ENCODE measurements at places on chromosomes 3 and 15.

- no peak for DNase-seq
These were observed 47.1 kb downstream of the TFG start for GRCh38 chr3:100756441-100756840.

DNA sequence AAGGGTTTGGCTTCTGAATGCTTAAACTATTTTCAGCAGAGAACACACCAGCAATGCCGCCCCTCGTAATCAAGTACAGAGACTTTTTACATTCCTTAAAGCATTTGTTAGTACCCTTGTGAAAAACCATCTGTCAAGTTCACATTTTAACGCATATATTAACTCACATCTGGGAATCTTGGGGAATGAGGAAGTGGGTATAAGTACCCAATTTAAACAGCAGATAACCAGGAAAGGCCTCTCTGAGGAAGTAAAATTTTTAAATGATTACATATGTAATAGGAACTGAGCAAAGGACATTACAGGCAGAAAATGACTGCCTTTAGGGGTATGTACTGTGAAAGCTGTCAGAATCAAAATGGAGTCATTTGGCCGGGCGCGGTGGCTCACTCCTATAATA, 12.8 kb upstream of the CFAP44 start:
- no peak for DNase-seq

- DNase-seq = no peak
These were observed 65.2 kb downstream of the FNDC3B start for GRCh38 chr3:172104471-172105072.

DNA sequence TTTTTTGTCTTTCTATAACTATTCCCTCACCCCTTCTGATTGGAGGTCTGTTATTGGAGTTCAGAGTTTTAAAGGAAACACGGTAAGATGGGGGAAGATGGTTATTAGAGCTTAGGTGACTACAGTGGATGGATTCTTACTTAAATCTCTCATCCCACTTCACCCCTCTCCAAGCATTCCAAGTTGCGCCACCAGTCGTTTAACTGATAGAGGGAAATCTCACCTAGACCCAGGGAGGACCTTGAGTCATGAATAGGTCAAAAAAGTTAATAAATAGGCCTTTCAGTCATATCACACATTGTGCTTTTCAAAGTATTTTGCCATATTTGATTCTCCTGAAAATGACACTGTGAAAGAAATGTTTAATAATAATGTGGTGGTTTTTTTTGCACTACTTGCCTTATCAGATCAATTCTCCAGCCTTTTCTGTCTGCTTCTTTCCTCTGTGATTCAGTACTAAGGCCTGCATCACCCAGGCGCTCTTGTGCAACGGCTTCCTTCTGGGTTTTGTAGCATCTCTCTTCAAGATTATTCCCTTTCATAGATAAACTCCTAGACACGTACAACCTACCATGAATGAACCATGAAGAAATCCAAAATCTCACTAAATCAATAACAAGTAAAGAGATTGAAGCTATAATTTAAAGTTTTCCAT, 100.4 kb upstream of the TGFBR2 start:
- DNase-seq = no peak

DNA sequence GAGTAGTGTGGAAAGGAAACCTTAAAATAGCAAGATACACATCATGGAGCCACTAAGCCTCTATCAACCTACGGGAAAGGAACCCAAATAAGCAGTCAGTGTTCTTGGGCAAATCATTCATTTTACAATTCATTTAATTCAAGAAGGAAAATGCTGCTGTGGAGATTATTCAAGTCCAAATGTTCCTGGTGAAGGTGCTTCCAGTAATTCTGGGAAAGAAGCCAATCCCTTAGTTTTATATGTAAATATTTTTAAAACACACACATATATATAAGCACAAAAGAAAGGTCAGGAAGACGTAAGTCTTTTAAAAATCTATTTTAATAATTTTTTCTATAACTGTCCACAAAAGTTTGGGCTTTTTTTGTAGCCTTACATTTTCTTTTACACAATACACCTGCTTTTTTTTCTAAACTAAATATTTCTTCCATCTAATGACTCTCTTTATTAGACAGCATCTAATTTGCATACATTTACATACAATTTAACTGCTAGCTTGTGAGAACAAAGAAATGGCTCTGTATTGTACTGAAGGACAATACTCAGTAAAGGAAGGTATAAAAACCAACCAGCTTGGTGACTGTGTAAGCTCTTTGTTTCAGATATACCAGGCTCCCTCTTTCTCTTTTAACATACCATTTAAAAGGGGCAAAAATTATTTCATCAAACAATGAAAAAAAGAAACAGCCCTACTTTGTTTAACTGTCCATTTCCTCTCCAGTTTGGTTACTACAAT, 269.5 kb downstream of the ZBTB20 start:
- no peak for DNase-seq

GRCh38 chr3:2158828-2159227, 60.2 kb downstream of the CNTN4 start:
- DNase-seq = no peak

DNA sequence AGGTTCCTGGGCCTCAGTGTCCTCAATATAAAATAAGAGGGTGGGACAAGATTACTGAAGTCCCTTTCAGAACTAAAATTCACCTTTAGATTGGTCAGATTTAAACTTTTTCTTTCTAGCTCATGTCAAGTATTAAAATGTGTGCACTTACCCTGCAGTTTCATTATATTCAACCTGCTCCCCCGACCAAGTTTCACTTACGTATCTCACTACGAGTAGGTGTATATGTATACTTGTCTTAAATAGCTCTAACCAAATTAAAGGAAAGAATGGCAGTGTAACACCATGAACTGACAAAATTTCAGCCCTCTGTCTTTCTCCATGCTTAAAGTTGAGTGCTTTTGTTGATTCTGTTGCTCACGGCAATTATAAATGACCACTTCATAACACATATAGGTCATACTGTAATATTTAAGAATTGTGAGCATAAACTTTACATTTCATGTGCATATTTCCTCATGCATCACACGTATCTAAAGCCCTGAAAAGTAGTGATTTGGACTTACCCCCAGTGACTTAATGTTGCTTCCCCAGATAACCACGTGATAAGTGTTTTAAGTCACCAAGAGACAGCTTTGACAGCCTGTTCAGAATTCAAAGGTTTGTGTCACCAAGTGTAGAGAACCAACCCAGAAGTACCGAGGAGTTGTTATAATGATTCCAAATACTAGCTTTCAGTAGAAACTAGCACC, 70.0 kb downstream of the PGPEP1L start:
- DNase-seq = no peak

DNA sequence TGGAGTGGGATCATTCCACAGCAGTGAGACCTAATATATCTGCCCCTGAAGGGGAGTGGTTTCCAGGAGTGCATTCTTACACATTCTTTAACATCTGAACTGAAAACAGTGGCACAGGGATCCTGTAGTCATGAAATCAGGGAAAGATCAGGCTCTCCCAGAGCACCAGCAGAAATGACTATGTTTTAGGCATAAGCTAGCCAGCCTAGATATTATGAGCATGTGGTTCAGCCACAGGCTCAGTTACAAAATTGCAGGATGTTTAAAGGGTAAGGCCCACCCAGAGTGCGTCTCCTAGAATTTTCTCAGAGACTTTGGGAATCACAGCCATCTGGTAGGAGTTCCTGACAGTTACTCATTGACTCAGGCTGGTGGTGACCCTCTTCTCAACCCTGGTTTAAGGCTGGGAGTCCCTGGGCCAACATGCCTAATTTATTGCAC, 20.9 kb downstream of the FSTL1 start:
- no peak for DNase-seq

GRCh38 chr3:192487033-192487432, 240.3 kb downstream of the FGF12 start:
- no peak for DNase-seq

DNA sequence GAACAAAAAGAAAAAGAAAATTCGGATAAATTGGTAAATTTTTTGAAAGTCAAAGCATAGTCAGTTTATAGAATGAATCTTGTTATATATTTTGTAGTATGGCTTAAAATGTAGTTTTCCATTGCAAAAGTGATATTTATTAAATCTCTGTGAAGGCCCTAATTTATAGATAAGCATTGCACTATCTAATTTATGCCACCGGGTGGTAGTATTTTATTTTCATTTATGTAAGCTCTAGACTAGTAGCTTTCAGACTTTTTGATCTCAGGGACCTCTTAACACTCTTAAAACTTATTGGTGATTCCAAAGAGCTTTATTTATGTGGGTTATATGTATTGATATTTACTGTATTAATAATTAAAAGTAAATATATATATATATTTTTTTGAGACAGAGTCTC, 133.9 kb upstream of the LRRFIP2 start:
- DNase-seq = no peak

DNA sequence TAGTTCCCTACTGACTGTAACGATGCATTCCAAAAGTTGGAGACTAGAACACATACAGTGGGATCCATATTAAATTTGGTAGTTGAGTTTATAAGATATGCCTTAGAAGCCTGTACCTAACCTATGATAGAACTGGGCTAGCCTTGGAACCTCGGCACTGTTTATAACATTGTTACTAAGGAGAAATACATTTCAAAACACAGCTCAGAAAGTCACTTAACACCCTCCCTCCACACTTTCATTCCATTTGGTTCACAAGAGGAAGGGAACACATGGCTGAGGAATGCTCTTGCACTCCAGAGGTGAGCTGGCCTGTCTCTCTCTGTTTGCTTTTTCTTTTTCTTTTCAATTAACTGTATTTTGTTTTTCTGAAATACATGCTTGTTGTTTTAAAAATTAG, 48.7 kb upstream of the TSC22D2 start:
- no peak for DNase-seq

DNA sequence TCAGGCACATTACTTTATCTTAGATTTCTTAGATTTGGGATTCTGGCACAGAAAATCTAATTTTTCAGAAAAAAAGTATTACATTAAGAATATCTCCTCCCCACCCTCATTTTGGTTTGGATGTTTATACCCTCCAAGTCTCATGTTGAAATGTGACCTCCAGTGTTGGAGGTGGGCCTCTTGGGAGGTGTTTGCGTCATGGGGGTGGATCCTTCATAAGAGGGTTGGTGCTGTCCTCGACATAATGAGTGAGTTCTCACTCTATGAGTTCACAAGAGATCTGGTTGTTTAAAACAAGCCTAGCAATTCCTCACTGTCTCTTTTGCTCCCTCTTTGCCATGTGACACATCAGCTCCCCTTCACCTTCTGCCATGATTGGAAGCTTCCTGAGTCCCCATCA, 45.6 kb upstream of the WWTR1 start:
- DNase-seq = no peak

DNA sequence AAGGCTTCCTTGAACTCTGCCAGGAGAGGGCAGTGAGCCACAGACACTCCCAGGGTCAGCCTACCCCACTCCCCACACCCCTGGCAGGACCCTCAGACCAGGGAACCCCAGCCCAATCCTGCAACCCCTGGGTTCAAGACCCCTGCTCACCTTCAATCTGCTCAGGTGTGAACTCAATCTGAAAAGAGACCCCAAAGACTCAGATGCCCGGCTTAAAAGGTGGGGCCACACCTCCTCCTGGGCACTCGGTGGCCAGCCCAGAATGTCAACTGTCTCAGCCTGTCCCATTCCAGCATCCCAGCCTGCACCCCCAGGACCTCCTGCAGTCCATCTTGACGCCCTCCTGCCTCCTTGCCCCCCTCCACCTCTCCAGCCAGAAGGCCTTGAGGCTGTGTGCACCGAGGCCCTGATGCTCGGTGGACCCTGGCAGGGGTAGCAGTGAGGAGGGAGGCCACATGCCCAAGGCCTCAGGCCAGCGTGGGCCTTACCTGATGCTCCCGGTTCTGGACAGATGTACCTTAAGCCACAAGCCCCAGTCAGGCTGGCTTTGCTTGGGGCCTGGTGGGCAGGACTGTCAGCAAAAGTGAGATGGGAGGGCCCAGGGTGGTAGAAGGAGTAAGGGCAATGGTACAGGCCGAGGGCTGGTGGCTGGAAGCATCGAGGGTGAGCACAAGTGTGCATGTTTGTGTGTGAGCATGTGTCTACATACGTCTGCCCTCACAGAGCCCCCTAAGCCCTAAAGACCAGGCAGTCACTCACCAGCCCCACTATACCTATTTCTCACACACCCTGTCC, 2.2 kb downstream of the MYL3 start:
- DNase-seq = no peak

- DNase-seq = no peak
These were observed 17.7 kb upstream of the GSK3B start for GRCh38 chr3:120111898-120112297.

DNA sequence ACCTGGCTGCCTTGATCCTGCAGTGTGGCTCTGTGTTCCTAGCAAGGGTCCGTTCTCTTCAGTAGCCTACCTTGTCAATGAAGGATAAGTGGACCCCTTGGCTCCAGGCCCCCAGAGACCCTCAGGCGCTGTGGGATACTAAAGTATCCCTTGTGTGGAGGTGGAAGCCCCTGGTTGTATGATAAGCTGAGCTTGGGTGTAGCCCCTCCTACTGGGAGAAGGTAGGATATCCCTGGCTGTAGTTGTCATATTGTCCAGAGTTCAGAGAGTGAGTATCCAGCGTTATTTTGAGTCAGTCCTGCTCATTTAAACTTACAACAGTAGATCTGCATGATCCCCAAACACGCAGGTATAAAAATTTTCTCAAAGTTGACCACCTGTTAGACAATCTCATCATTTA, 496.8 kb downstream of the CNTN4 start:
- no peak for DNase-seq

DNA sequence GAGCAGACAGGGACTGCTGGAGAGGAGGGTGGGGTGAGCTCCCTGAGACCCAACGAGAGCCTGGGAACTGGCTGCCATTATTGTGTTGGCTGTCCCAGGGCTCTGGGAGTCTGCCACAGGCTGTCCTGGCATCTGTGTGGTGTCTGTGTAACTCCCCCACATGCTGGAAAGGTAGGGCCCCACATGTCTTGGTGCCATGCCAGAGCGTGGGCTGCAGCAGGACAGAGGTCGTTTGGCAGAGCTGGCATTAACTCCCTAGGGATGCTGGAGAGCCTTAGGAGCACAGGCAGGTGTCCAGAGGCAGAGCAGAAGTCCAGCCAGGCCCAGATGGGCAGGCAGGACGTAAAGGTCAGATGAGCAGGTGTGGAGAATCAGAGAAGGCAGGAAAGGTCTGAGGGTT, 9.7 kb downstream of the TIMP4 start:
- no peak for DNase-seq

DNA sequence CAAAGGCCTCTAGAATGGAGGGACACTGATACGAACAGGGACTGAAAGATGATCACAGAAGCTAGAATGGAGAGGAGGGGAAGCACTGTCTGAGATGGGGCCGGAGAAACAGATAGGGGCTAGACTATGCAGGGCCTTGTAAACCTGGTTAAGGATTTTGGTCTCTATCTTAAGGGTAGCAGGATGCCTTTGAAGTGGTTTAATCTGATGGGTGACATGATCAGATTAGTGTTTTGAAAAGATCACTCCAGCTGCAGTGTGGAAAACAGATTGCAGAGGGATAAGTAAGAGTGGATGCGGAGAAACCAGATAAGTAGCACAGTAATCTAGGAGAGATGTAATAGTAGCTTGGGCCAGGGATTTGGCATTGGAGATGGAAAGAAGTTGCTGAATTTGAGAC, 108.1 kb downstream of the RSRC1 start:
- DNase-seq = no peak
